Osteoblast (primary cell): ENCODE measurements at places on chromosomes 3 and 15. TPM values are rescaled to one million over a fixed set of nuclear protein-coding genes. Genes with fewer than 3 reads are reported as not detected.

- peak; percentile 46 for DNase-seq
These were observed 2.9 kb upstream of the MKRN2 start for GRCh38 chr3:12553921-12554391.

DNA sequence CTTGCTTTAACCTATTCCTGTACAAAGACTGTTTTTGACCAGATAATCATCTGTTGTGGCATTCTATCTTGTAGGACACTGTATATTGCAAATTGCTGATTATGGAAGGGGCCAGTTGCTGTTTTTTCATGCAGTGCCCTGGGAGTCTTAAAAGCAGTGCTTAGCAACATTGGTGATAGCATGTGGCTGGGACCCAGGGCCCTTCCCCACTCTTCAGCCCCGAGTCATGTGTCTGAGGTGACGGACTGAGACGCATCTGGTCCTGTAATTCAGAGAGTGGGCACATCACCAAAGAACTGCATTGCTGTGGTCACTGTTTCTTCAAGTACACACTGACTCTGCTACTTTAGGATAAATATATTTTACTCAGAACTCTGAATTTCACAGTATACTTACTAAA is 63.4 kb downstream of the SNRK start:
- no peak for DNase-seq

DNA sequence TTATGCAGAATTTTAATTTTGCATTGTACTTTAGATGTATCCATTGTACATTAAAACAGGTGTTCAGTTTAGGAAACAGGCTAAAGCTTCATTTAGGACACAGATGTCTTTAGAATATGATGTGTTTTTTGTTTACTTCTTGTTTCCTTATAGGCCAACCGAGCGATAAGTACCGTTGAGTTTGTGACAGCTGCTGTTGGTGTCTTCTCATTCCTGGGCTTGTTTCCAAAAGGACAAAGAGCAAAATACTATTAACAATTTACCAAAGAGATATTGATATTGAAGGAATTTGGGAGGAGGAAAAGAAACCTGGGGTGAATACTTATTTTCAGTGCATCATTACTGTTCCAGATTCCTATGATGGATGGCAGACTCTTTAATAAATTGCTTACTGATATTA is 29.4 kb downstream of the PLAAT1 start:
- no peak for DNase-seq

The HRG gene
- total RNA-seq, result not detected in 2 replicates

The KCNMB3 gene
- 1.8 TPM in 2 replicates for total RNA-seq
